ENCODE measurements at places on chromosomes 12 and 14.

DNA sequence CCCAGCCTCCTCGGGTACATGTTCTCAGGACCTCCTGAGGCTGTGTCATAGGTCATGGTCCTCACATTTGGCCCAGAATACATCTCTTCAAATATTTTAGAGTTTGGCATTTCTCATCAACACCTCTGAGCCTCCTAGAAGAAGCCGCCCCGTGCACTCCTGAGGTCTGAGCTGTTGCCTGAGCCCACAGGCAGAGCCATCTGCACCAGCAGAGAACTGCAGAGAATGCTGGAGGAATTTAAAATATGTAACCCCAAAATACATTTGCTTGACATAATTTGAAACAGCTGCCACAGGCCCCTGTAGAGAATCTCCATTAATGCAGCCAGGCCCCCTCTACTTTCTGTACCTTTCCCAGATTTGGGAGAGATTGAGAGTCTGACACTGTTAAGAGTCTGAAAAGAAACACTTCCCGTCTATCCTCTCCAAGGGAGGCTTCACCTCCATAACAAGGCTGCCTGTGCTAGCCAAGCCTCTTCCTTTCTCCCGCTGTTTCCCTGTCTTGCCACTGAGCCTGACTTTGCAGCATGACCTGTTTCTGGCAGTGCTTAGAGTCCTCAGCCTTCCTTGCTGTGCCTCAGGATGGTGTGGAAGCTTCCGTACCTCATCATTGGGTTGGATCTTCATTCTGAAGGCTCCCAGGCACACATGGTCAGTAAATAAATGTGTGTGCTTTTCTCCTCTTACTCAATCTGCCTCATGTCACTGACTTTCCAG, 95.4 kb upstream of the SFSWAP start:
- DNase-seq, result no peak

DNA sequence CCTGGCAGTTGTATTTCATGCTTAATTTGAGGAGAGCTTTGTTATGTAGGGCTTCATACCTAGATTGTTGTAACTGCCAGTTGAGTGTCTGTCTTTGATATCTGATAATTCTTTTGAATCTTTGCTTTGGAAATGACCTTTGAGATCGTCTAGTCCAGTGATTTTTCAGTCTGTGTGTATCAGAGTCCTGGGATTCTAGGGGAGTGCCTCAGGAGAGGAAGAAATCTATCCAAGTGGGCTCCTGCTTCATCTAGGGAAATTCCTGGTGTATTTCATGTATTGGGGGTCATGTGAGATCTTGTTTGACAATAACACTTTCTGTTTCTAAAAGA, 98.6 kb downstream of the FIGNL2 start:
- no peak for DNase-seq

- peak; percentile 52 for DNase-seq
Measured at GRCh38 chr12:54294152-54294952, 6.5 kb downstream of the NFE2 start.

GRCh38 chr14:91261115-91261514, 16.6 kb upstream of the GPR68 start:
- no peak for DNase-seq

- no peak for DNase-seq
Measured at GRCh38 chr14:58476320-58476719, 48.8 kb downstream of the KIAA0586 start.

- no peak for DNase-seq
Measured at GRCh38 chr12:120130011-120130410, 13.5 kb upstream of the RAB35 start.

GRCh38 chr12:57624441-57625220, 8.4 kb downstream of the B4GALNT1 start:
- no peak for DNase-seq

DNA sequence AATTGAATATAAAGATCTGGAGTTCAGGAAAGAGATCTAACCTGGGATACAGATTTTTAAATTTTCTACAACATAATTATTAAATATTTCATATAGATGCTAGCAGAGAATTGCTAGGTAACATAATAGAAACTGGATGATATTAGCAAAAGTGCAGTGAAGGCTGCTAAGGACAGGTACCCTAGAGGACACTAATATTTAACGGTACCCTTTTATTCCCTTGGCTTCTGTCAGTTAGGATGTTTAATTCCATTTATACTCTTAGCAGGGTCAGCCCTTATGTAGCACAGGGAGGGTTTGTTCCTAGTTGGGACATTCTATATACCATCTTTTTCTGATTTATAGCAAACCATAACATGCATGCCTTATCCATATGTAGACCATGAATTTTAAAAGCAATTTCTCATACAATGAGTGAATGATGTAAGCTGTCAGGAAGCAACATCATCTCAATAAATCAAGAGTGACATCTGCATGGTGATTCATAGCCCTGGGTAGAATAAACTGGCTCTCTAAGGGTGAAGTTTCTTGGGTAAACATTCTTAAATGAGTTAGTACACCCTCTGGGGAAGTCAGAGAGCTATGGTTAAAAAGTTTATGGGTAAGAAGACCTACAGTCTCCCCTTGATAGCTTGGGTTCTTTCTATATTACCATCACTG, 404.4 kb upstream of the MGAT4C start:
- DNase-seq, result no peak

DNA sequence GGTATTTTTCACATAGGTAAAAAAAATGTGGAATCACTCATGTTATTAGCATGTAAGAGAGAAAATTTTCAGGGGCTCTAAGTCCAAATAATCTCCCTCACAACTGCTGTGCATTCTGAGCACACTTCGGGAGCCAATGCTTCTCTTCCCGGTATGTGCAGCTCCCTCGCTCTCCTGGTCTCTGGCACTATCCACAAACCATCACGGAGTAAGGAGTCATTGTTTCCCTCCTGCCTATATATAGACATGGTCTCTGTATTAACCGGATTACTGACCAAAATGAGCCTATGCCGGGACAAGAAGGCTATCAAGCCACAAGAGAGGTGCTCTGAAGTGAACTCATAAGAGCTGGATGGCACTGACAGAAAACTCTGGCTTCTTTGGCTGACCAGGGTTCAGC, 13.4 kb downstream of the HECTD4 start:
- DNase-seq, result no peak

DNA sequence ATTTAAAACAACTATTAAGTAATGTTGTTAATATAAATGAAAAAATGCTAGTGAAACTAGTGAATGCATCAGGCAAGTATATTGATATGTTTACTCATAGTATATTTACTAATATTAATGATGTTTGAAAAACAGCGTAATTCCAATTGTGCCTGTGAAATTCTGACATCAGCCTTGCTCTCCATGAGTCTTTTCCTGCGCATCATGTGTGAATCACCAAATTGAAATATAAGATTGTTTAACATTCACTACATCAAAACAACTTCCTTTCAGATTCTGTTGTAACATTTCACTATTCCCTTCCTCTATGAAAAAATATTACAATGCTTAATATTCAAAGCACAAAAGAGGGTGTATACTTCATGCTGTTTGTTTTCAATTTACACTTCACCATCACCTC, 1995.9 kb upstream of the SEL1L start:
- no peak for DNase-seq

- no peak for DNase-seq
Measured at GRCh38 chr14:61525293-61526011, 169.9 kb upstream of the HIF1A start.

- DNase-seq, result no peak
Measured at GRCh38 chr12:65892841-65893251, 68.6 kb downstream of the HMGA2 start.

DNA sequence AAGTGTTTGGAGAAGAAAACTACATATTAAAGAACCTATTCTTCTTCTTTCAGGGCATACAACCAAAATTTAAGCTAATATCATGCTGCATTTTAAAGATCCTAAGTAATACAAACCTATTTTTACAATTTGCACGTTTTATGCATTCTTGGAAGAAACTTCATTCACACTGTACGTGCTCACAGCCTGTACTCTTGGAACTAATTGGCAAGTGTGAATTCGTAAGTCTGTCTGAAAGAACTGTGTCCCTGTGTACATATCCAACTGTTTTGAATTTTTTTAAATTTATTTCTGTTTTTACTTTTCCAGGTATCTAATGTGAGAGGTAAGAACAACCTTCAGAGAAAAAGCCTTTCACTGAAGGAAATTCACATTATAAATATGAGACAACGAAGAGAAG, 347.0 kb downstream of the MDGA2 start:
- DNase-seq, result no peak

GRCh38 chr14:99521176-99522024, 40.2 kb downstream of the CCNK start:
- DNase-seq, result no peak

DNA sequence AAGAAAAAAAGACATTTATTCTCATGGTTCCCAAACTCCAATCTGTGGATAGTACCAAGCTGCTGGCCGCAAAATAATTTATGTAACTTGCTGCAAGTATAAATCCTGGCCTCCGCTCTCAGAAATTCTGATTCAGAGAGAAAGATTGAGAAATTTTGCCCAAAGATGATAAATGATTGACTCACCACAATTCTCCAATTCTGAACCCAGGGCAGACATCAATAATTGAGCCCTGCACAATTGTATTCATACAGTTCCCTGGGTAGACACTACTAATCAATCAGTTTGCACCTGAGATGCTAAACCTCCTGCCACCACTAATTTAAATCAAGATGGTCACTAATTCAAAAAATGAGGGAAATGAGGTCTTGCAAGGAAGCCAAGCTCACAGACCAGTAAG, 38.2 kb downstream of the TRPV4 start:
- DNase-seq, result no peak

DNA sequence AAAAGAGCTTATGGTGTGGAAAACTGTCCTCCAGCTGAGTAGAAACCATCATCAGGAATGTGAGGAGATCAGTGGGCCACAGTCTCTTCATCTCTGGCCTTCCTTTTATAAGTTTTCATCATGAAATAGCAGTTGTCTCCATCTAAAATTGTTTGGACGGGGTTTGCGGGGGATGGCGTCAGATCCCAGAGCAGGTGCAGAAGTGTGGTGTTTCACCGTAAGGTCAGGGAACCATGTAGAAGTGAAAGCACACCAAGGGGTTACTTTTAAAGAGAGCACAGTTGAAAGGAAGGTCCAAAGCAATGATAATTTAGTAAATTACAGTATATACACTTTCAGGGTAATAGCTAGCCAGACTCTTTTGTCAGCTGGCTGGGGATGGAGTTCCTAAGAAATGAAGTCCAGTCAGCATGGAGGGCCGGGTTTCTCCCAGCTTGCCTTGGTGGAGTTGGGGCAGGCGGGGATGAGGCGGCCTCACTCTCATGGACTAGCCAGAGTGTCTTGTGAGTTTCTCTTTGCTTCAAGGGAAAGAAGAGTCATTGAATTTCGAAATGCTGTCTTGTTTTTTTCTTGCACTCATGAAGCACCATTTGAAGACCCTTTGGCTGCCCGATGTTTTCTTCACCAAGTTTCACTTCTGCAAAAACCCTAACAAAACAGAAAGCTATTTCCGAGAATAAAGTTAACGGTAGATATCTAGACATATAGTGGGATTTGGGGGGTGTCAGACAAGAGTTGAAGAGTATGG, 100.6 kb downstream of the ETV6 start:
- DNase-seq, result no peak

GRCh38 chr12:24360907-24361306, 411.4 kb upstream of the SOX5 start:
- no peak for DNase-seq

DNA sequence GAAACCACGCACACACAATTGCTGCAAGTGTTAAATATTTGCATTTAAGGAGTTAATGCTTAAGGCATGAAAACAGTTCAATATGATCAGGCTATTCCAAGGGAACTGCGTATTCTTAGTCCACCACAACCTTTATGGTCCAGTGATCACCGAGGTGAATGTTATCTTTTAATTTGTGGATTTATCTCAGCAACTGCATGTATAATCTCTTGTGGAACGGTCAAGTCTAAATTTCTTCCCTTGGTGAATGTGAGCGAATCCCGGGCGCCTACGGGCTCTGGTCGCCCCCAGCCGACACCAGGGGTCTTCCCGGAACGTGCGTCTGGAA, 999 bp upstream of the AK7 start:
- no peak for DNase-seq

- no peak for DNase-seq
Measured at GRCh38 chr12:119512772-119513497, 80.6 kb upstream of the TMEM233 start.

GRCh38 chr12:129459886-129460285, 443.9 kb downstream of the TMEM132D start:
- DNase-seq, result no peak

All from stimulated activated CD4-positive, alpha-beta T cell treated with anti-CD3 and anti-CD28 coated beads, Interleukin-12 subunit alpha, Interleukin-12 subunit beta, amount 100 ng/mL, for 24 hours (primary cell).